Right forelimb (tissue), 1 donor: ENCODE measurements at places on chromosomes 5 and 9.

DNA sequence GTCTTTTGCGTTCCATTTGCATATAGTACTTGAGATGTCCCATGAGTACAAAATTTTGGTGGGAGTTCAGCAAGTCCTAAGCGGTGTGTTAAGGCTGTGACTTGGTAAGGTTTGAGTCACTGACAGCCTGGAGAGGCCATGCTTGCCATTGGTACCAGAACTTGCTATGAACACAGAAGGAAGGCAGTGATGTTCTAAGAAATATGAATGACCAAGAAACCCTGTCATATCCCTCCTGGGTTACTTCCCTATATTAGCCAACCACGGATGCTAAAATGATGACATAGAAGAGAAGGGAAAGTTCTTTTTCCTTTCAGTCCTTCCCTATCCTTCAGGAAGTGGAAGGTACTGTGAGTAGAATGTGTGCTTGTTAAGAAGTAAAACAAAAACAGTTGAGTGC is 136.7 kb downstream of the GCNT1 start:
- DNase-seq, result no peak

DNA sequence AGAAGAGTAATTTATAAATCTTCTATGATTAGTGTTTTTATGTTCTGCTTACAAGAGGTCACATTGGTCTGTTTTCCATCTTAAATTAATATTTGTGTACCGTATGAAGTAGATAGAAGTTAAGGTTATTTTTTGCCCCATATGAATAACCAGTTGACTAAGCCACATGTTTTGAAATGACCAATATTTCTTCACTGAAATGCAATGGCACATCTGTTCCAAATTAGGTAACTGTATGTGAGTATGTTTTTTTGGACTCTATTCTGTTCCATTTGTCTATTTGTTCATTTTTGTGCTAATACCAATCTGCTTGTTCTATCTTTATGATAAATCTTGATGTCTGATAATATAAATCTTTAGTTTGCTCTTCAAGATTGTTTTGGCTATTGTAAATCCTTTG is 17.7 kb downstream of the JAK2 start:
- no peak for DNase-seq

GRCh38 chr5:112142769-112143270 is 276.3 kb downstream of the EPB41L4A start:
- DNase-seq, result no peak

GRCh38 chr9:14529054-14529453 is 164.2 kb downstream of the ZDHHC21 start:
- DNase-seq, result no peak

- no peak for DNase-seq
These were observed 8.3 kb downstream of the KIF12 start for GRCh38 chr9:114090798-114091197.
